ENCODE measurements at places on chromosomes 1 and 21.

DNA sequence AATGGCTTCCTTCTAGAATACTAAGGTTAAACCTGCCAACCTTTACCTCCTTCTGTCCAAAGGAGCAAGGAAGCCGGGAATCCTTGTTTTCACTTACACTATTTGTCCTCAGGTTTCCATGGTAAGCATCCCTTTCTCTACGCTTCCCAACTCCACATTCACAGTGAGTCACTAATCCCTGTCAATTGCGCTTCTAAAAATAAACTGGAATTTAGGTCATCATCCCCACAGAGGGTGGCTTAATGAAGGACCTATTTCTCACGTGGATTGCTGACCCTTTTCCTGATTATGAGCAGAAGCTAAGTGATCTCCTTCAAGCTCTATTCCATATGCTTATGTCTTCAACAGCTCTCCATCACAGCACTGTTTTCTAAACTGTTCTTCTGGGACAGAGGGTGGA is 39.9 kb upstream of the ABCA4 start:
- DNase-seq, result no peak

GRCh38 chr1:221237587-221237986 is 358.3 kb downstream of the HLX start:
- DNase-seq, result no peak

- no peak for DNase-seq
These were observed 48.2 kb downstream of the DDX20 start for GRCh38 chr1:111803951-111804350.

GRCh38 chr1:214515544-214516433 is 35.6 kb downstream of the PTPN14 start:
- DNase-seq, result no peak

- no peak for DNase-seq
These were observed 26.8 kb downstream of the CBR1 start for GRCh38 chr21:36096398-36097290.
